ENCODE measurements at places on chromosomes 7 and 10. TPM values are rescaled to one million over a fixed set of nuclear protein-coding genes. Genes with fewer than 3 reads are reported as not detected.

Gene PNLIPRP1
- 0.63 TPM for polyA plus RNA-seq

Gene BTBD16
- 0.79 TPM for polyA plus RNA-seq

Gene MORN4
- polyA plus RNA-seq, result 18.7 TPM

DNA sequence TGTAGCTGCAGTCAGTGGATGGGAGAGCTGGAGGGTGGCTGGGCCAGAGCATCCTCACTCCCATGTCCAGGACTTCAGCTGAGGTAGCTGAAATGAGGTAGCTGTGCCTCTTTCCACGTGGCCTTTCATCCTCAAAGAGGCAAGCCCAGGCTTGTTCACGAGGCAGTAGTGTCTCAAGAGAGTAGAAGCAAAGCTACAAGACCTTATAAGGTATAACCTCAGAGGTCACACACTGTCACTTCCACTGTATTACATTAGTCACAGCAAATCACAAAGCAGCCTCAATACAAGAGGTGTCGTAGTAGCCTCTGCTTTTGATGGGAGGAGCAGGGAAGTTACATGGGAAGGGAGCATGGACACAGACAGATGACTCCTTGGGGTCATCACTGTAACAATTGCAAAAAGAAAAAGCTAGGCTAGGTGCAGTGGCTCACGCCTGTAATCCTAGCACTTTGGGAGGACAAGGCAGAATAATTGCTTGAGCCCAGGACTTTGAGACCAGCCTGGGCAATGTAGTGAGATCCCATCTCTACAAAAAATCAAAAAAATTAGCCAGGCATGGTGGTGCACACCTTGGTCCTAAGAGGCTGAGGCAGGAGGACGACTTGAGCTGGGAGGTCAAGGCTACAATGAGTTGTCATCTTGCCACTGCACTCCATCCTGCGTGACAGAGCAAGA, 97.5 kb downstream of the SKIDA1 start:
- no peaks in the 10 kb centered on the region for H3K27me3 ChIP-seq
- no peak for DNase-seq
- H3K4me3 ChIP-seq, result no peak overlapping the region
- H3K27ac ChIP-seq, result no peak overlapping the region
- no peaks in the 10 kb centered on the region for H3K4me1 ChIP-seq

GRCh38 chr7:117596134-117596533, 116.3 kb downstream of the CFTR start:
- no peaks in the 10 kb centered on the region for H3K4me1 ChIP-seq
- H3K27me3 ChIP-seq, result no peaks in the 10 kb centered on the region
- no peak overlapping the region for H3K4me3 ChIP-seq
- peaks cover 11% of the 10 kb centered on the region for H3K36me3 ChIP-seq
- no peak overlapping the region for H3K27ac ChIP-seq

- no peaks in the 10 kb centered on the region for H3K27me3 ChIP-seq
- H3K4me1 ChIP-seq, result peaks cover 49% of the 10 kb centered on the region
- peaks cover 23% of the 10 kb centered on the region for H3K36me3 ChIP-seq
Measured at GRCh38 chr7:30795161-30795948, 24.1 kb downstream of the MINDY4 start.

Data from large intestine (tissue), 12 donors.